CD4-positive, alpha-beta T cell treated with Interleukin-2 at 100 ng/mL for 4 hours (primary cell): ENCODE measurements at places on chromosomes 2 and 18.

GRCh38 chr2:221851531-221852045 lies 279.5 kb upstream of the EPHA4 start:
- no peak for DNase-seq

- DNase-seq: peak; percentile 85
Measured at GRCh38 chr2:196160101-196160500, 11.3 kb downstream of the STK17B start.

DNA sequence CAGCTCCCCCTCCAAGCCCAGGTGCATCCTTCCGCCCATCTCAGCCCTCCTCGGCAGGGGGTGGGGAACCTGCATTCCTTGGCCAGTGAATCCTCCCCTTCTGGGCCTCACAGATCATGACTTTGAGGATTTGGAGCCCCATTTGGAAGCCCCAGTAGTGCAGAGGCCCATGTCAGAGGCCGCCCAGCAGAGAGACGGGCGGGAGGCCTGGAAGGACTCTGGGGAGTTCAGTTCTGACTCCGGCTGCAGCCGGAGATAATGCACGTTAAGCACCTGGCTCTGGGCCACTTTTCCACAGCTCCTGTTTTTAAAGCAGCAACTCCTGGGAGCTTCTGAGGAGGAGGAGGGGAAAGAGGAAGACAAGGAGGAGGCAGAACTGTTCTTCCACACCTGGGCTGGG lies 14.9 kb downstream of the ATOH8 start:
- DNase-seq: no peak

- DNase-seq: no peak
Measured at GRCh38 chr2:66571918-66572317, 137.0 kb downstream of the MEIS1 start.

GRCh38 chr2:40098786-40099470 lies 319.9 kb upstream of the THUMPD2 start:
- DNase-seq: no peak

DNA sequence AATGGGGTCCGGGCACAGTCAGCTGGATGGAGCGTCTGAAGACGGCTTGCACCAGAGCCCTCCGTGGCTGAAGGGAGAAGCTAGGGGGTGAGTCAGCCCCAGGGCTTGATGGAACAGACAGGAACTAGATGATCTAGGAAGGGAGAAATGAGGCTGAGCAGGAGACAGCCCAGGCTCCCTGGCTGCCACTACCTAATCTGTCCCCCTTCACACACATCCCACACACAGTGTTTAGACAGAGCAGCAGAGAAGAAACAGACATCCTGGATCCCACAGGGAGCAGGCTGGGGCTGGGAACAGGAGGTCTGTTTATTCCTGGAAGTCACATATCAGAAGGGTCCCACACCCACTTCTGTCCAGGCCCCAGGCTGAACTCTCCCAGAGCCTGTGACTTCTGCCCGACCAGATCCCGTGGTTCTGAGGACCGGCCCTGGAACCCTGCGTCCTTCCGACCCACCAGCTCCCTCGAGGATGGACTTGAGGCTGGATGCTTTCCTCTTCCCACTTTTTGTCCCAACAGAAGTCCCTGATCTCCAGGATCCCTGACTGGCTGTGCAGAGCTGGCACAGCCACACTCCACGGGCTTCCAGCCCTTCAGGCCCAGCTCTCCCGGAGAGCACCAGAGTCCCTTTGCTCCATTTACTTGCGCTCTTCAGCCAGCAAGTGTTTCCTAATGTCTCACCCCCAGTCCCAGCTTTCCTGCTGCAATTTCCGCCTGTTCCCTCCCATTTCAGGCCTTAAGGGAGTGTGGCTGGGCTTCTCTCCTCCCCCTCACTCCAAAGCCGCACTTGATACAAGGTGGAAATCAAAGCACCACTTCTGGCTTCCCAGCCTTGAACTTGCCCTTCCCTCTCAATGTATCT lies 1.5 kb upstream of the GPBAR1 start:
- no peak for DNase-seq

DNA sequence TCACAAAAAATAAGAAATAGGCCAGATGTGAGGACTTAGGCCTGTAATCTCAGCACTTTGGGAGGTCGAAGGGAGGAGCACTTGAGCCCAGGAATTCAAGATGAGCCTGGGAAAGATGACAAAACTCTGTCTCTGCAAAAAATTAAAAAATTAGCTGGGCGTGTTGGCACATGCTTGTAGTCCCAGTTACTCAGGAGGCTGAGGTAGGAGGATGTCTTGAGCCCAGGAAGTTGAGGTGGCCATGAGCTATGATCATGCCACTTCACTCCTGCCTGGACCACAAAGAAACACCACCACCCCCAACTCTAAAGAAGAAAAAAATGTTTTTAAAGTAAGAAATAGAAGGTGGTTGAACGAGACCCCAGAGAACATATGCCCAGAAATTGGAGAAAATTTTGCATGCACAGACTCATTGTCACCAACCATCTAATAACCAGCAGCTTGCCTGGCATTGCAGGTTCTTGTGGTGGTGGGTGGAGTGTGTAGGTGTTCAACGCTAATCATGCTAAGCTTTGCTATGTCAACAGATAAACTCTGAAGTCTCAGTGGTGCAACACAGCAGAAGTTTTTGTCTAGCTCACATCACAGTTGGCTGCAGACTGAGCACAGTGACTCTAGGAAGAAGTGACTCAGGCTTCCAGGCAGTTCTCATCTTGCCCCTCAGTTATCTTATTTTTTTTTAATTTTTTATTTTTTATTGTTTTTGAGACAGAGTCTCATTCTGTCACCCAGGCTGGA lies 18.6 kb downstream of the ARL4C start:
- peak; percentile 75 for DNase-seq

DNA sequence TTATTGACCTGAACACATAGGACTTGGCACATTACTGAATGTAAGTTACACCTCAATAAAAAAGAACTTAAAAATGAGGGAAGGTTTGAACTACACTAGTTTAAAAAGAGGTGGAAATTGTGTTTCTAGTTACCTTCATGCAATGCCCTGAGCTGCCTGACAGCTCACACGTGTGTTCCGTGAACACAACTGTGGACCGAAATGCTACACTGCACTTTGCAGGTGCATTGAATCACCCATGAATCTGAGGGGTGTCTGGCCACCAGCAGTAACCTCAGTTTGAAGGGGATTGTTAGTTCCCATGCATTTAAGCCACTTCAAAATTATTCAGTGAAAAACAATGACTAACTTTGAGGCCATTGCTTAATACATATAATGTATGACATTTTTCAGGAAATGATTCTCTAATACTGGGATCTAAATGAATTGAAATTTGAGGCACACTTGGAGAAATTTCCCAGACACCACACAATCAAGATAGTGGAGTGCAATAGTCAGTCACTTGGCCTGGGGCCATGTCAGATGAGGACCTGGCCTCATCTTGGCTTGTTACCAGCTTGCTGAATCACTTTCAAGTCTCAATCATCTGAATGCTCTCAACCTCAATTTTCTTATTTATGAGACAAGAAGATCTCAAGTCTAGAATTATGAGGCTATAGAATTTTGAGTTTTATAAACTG lies 59.3 kb downstream of the MYL12B start:
- no peak for DNase-seq

DNA sequence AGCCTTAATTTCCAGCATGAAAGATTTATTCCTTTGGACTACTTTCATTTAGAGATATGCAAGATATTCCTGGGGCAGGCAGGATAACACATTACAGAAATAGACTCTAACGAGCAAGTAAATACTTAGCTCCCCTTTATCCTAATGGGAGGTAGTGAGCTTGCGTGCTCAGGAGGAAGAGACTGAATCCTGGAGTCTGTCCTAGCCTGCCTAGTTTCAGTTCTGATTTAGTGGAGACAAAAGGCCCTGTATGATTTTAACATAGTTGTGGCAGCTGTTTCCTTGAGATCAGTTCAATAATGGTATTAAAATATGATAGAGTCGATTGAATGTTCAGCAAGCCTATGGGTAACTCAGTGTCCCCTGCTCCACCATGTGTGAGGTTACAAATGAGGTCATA lies 109.5 kb downstream of the FMNL2 start:
- no peak for DNase-seq

- DNase-seq: no peak
Measured at GRCh38 chr2:205755923-205756322, 73.6 kb downstream of the NRP2 start.

DNA sequence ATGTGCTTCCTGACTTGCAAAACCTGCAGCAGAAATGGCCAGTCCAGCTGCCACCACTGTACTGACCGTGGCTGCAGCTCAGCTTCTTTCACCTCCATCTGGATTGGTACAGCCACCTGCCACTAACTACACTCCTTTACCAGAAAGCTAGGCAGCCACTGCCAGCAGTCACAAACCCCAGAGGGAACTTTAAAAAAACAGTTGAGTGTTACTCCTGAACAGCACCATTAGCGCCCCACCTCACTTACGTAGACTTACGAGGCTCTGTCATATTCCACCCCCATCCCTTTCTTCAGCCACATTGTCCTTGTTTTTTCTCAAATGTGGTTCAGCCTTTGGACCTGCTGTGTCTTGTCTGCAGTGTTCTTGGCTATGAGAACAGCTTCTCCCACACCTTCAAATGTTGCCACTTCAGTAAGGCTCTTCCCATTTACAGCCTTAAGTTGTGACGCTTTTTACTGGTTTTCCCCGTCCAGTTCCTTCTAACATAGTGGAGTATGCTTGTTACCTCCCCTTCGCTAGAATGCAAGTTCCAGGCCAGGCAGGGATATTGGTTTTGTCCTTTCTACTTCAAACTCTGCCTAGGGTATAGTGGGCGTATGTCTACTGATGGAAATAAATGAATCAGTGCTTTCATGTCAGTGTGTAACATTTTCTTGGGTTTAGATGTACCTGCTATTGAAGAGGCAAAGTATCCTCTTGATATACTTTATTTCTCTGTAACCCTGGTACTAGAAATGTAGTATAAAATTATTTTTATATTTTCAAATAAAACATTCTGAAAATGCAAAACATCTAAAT lies 17.0 kb downstream of the HNRNPA3 start:
- no peak for DNase-seq

DNA sequence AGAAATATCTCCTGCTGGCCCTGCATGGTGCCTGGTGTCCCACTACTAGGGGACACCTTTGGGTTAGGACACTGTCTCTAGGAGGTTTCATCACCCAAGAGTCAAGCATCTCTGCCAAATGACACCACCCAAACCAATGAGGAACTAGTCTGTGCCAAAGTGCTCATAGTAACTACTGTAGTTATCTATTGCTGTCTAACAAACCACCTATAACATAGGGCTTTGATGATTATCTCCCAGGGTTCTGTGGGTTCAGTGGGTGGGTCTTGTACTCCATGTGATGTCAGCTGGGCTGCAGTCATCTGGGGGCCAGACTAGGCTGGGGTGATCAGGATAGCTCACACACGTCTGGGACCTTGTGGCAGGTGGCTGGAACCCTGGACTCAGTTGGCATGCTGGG lies 59.8 kb downstream of the EPAS1 start:
- no peak for DNase-seq

DNA sequence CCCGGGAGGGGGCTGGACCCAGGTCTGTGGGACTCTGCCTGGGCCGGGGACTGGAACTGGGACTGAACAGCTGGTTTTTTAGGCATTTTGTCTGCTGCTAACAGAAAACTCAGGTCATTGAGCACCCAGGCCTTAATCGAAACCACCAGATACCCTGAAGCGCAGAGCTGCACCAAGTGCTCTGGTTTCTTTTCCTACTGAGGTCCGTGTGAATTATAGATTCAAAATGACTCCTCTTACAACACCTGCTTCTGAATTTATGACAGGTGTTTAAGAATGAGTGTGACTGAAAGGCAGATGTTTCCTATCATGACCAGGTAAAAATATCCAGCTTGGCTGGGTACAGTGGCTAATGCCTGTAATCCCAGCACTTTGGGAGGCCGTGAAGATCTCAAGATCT lies 47.8 kb downstream of the TRAPPC12 start:
- DNase-seq: no peak

DNA sequence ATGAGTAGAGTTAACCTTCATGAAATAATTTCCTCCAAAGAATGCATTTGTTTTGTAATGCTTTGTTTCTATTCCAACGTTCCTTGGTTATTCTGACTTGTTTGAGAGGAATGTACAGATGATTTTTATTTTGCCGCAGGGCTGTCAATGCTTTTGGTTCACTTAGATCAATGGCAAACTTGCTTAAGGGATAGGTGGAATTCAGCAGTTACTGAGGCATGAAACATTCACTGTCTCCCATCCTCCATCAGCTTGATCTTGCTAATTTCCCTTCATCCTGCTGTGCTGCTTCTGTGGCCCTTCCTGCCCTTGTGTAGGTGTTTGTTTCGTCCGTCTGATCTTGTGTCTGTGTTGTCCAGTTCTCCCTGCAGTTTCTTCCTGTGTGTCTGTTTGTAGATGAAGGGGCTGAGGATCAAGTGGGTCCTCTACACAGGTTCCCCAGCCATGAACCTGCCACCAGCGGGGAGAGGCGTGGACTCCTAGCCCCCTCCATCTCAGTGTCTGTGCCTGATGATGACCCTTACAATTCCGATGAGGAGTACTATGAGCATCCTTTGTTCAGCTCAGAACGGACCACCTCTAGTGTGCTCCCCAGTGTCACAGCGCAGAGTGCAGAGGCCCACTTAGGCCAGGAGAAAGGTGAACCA lies 84.2 kb upstream of the UNC80 start:
- DNase-seq: no peak

GRCh38 chr2:189570570-189571031 lies 10.0 kb downstream of the SLC40A1 start:
- DNase-seq: no peak

GRCh38 chr2:10293603-10294002 lies 9.1 kb upstream of the HPCAL1 start:
- no peak for DNase-seq

GRCh38 chr2:217418544-217418943 lies 558.7 kb upstream of the TNP1 start:
- no peak for DNase-seq

DNA sequence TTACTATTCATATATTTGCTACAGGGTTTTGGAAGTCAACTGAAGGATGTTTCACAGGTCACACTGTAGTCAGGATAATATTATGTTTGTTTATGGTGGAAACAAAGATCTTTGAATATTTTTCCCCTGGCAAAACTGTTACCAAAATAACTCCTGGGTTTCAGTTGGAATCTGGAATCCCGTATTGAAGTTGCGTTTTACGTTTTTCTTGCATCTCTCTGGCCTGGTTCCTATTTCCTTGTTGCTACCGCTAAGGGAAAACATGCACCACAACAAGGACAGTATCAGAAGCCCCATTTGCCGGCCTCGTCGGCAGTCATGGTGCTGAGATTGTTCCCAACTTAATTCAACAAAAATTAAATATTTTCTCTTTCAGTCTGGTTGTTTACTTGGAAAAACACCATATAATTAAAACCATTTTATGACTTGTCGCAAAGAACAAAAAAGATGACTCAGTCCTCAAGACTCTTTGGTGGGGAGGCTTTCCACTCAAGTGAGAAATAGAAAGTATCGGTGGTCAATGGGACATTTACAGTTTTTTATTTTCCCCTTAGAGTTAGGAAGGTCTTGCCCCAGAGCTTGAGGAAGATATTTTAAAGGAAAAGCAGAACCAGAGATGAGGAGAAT lies 42.3 kb downstream of the EN1 start:
- DNase-seq: no peak
